ENCODE measurements at places on chromosomes 3 and 15.

- no peak for DNase-seq
Observed at GRCh38 chr15:68735610-68736009, 85.1 kb downstream of the ANP32A start.

- DNase-seq = no peak
Observed at GRCh38 chr15:99931703-99932603, 198.7 kb upstream of the LYSMD4 start.

- DNase-seq = no peak
Observed at GRCh38 chr3:108093616-108094015, 2.8 kb upstream of the CD47 start.

DNA sequence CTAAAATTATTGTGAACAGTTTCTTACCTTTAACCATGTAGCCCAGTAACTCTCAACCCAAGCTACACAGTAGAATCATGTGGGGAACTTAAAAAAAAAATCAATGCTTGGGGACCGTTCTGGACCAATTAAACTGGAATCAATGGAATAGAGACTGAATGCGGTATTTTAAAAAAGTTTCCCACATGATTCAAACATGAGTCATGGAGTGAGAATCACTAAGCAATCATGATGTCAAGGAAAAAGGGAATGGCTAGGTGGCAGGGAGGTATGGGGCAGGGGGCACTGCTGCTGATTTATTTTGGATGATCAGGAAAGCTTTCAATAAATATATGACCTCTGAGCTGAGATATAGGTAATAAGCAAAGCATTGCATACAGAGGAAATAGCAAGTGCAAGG, 250.5 kb upstream of the RORA start:
- no peak for DNase-seq

All from cardiac septum (tissue), 1 donor.